ENCODE measurements at places on chromosomes 5 and 9. TPM values are rescaled to one million over a fixed set of nuclear protein-coding genes. Genes with fewer than 3 reads are reported as not detected.
A peak's percentile ranks its signal among the peaks of the same experiment; 100 is the strongest.

- peak; percentile 42 for DNase-seq
Observed at GRCh38 chr5:73115399-73116051, 4.8 kb upstream of the TMEM171 start.

GRCh38 chr5:103232393-103232999 lies 26.1 kb upstream of the MACIR start:
- no peak for DNase-seq

DNA sequence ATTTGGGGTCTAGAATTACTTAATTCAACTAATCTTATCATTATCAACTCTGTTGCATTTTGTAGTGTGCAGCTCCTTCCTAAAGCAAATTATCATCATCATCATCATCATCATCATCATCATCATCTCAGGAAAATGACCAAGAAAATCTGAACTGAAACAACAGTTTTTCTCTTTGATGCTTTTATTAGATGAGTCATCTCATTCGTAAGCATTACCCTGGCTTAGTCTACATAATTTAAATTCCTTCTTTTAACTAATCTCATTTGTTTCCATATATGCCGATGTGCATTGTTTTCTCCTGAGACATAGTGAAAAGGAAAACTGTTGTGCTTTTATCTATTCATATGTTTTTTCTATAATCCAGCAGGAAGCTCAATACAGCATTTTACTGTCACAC lies 173.0 kb upstream of the PDE4D start:
- no peak for DNase-seq

DNA sequence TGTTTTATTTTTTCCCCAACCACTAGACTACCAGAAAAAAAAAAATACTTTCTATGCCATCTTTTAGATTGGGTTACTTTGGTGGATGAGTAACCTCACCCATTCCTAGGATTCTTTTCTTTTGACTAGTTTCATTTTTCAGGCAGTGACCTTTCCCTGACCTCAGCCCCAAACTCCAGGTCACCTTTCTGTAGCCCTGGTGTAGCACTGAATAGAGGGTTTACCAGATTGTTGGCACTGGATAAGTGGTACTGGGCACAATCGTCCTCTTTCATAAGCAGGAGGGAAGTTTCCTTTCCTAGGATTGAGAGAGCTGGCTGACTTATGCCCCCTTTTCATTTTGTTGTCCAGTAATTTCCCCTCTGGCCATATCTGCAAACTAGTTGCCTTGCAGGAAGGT lies 169.4 kb upstream of the TMEM161B start:
- DNase-seq: peak; percentile 92

GRCh38 chr5:120329095-120329494 lies 135.0 kb upstream of the PRR16 start:
- no peak for DNase-seq

GRCh38 chr9:121699571-121700164 lies 48.2 kb downstream of the DAB2IP start:
- no peak for DNase-seq

ZBED3 gene
- 0.14 TPM for total RNA-seq

DNA sequence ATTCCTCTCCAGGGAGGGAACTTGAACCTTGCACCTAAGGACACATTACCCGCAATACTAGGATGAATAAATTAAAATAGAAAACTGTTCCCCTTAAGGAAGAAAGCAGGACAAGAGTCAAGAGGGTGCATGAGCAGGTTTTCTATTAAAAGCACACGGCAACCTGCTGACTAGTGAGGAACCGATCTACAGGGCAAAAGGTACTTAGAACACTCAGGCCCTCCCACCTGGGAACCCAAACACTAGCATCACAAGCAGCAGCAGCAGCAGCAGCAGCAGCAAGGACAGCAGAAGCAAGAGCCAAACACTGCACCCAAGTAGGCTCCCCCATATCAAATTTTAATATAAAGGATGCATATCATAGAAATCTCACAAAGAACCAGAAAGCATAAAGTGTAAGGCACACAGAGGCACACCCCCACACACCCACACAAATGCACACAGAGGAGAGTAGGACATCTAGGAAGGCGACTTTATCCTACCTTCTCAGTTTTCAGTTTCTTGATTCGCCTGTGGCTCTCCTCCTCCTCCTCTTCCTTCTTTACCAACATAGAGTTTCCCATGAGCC lies 2.8 kb downstream of the ZNF608 start:
- peak; percentile 87 for DNase-seq

- DNase-seq: no peak
Observed at GRCh38 chr5:3801967-3802366, 206.3 kb downstream of the IRX1 start.

- DNase-seq: peak; percentile 70
Observed at GRCh38 chr9:108934323-108934893, at the start of gene ABITRAM. Gene ABITRAM, plus strand, starts transcription at chr9:108934400. Its CDS starts 87 bp downstream, at chr9:108934487.

TOPORS gene
- 9.9 TPM for total RNA-seq

DNA sequence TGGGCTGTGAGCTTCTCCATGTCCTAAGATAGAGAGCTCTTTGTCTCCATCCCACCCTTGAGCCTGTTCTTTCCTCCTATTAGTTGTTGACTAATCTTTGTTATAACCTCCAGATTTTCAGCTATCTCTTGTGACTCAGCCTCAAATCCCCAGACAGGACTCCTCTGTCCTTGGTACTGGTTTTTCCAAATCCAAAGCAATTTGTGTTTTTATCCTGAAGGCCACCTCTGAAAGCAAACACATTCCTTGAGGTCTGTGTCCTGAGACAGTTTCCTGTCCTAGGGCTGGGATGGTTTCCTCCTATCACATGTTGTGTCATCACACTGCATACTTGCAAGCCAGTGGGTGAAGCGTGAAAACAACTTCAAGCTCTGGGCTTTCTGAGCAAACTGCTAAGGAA lies 8.5 kb downstream of the TNC start:
- peak; percentile 77 for DNase-seq

Measured in Caki2 (cell line).